AML-193 (cell line): ENCODE measurements at places on chromosomes 13 and 19.
A peak's percentile ranks its signal among the peaks of the same experiment; 100 is the strongest.

DNA sequence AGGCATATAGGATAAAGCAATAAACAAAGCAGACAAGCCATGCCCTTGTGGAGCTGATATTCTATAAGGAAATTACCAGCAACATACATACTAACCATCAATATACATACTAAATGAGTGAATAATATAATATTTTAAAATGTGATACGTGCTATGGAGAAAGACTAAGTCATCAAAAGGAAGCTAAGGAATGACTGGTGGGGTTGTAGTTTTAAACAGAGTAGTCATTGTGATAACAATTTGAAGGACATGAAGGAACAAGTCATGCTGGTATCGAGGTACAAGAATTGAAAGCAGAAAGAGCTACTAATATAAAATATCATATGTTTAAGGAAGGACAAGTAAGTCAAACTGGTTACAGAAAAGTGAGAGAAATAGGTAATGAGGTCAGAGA lies 894.9 kb upstream of the PCDH9 start:
- DNase-seq = no peak

DNA sequence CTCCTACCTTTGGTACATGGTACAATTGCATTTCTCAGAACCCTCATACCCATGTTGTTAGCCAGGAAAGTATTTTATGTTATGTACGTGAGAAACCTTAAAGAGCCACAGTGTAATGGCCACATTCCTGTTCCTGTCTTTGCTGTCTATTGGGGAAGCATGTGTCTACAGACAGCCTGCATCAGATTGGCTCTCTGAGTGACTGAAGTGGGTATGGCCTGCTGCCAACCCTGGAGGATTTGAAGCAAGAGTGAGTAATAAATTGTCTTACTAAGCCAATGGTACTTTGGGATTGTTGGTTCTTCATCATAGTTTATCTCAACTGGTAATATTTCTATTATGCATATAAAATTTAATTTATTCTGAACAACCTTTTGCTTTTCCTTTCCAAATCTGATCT lies 574.1 kb downstream of the LMO7 start:
- DNase-seq = no peak

DNA sequence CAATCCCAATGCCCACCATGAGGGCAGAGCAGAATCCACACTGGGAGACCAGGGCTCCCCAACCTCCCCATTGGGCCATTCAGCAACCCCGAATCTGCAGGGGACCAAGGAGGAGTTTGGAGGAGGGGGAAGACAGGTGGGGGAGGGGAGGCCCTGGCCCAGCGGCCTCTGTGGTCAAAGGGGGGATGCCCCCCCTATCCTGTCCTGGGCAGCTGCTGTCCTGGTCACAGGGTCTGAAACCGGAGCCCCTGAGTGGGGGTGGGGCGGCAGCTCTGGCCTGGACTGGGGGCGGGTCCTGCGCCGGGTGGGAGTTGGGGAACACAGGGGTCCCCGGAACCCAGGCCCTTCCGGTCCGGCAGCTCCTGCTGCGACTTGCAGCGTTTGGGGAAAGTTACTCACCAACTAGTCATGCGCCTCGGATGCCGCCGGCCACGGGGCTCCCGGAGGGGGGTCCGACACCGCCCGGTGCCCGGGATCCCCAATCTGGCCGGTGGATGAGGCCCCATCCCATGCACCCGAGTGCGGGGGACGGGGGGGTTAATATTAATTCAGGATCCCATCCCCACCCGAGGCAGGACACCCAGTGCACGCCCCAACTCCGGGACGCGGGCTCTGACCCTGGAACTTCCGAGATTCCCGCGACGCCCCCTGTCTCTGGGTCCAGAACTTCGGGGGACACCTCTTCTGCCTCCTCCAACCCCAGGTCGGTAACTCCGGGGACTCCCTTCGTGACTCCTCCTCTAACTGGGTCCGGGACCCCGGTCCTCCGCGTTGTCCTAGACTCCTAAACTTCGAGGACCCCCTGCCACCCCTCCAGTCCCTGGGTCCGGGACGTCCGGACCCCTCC lies 872 bp downstream of the HOMER3 start:
- peak; percentile 40 for DNase-seq

- DNase-seq = no peak
Observed at GRCh38 chr13:102487330-102487729, 85.5 kb upstream of the FGF14 start.

DNA sequence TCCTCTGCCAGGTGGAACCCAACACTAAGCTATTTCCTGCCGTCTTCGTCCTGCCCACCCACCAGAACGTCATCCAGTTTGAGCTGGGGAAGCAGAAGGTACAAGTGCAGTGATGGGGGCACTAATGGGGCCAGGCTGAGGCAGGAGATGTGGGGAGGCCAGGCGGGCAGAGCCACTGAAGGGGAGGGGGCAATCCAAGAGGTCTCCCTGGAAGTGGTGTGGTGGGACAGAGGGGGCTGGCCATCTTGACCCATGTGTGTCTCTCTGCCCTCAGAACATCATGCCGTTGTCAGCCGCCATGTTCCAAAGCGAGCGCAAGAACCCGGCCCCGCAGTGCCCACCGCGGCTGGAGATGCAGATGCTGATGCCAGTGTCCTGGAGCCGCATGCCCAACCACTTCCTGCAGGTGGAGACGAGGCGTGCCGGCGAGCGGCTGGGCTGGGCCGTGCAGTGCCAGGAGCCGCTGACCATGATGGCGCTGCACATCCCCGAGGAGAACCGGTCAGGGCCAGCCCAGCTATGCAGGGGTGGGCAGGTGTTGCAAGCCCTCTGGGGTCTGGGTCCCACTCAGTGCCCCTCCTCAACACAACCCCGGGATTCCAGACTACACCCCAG lies 49.6 kb downstream of the RYR1 start:
- DNase-seq = no peak

GRCh38 chr19:18278521-18279265 lies 2.7 kb downstream of the JUND start:
- no peak for DNase-seq
